Fibroblast of skin of abdomen (primary cell): ENCODE measurements at places on chromosomes 11 and 22.

DNA sequence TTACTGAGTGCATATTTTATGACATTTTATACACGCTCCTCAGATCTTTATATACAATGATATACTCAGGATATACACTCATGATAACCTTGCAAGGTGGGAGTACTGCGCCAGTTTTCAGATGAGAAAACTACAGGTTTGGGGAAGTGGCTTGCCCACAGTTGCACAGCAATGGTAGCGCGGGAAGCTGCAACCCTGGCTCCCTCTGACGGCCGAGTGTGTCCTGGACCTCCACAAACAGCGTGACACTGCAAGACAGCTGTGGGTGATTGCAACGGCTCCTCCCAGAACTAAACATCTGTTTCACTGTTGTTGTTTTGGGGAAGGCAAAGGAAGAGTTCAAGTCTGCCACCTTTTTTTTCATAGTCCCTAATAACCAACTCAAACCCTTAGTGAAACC, 47.0 kb downstream of the PACSIN2 start:
- peak; percentile 31 for DNase-seq

DNA sequence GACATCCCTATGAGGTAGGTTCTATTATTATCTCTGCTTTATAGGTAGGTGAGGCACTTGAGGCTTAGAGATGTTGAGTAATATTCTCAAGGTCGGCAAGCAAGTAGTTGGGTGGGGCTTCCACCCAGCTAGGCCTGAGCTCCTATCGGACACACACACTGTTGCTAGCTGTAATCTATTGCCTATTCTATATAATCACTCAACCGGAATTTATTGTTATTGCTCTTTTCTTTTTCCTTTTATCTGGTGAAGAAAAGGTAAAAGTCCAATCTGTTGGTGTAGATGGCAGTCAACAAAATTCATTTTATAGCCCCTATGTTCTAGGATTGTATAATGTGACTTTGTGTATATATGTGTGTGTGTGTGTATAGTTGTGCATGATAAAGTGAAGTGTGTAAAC, 3.4 kb downstream of the OR9Q2 start:
- no peak for DNase-seq

DNA sequence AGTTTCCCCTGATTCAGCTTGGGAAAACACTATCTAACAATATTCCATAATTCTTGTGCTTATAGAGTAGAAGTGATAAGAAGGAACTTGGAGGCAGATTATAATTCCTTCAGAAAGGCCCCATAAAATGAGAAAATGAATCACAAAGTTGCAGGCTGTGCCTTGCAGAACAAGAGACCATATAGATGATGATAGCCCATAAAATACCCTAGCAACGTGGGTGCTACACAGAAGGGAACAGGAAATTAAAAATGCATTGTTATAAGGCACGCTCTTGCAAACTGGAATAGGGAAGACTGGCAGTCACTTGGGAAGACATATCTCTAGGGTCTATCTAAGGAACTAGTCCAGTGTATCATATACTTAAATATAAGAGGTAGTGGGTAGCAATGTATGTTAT, 67.6 kb downstream of the KIF18A start:
- DNase-seq = no peak

- no peak for DNase-seq
These were observed 9.0 kb upstream of the SPINDOC start for GRCh38 chr11:63804259-63804658.

GRCh38 chr11:72737336-72737735, 14.9 kb downstream of the ARAP1 start:
- no peak for DNase-seq

GRCh38 chr11:68993546-68993945, 12.8 kb upstream of the MRGPRD start:
- no peak for DNase-seq

- DNase-seq = no peak
These were observed 10.4 kb downstream of the SMPD1 start for GRCh38 chr11:6400431-6401345.

DNA sequence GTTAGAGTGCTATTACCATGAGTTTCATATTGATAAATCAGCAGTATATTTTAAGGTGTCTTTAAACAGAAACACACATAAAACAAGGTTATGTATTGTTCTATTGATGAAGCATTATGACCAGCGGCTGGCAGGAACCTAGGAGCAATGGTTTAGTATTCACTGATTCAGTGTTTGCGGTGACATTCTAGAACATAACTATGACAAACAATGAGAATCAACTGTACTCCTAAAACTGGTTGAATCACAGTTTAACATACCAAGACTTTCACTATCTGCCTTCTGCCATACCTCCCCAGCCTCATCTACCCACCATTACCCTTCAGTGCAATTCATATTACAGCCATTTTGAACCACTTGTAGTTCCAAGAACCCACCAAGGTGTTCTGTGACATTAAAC, 8.8 kb downstream of the HOATZ start:
- DNase-seq = no peak

DNA sequence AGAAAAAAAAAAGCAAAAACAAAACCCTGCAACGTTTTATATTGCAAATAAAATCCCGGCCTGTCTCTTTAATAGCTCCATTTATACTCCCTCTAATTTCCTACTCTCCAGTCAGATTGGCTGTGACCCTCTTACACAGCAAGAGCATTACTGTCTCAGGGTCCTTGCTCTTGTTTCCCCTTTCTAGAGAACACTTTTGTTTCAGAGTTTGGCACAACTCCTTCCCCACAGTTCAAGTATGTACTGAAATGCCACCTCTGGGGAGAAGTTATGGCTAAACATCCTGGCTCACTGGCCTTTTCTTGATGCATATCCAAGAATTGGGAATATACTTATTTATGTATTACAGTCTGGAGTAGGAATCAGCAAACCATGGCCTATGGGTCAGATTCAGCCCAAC, 2.6 kb downstream of the CASP12 start:
- no peak for DNase-seq

DNA sequence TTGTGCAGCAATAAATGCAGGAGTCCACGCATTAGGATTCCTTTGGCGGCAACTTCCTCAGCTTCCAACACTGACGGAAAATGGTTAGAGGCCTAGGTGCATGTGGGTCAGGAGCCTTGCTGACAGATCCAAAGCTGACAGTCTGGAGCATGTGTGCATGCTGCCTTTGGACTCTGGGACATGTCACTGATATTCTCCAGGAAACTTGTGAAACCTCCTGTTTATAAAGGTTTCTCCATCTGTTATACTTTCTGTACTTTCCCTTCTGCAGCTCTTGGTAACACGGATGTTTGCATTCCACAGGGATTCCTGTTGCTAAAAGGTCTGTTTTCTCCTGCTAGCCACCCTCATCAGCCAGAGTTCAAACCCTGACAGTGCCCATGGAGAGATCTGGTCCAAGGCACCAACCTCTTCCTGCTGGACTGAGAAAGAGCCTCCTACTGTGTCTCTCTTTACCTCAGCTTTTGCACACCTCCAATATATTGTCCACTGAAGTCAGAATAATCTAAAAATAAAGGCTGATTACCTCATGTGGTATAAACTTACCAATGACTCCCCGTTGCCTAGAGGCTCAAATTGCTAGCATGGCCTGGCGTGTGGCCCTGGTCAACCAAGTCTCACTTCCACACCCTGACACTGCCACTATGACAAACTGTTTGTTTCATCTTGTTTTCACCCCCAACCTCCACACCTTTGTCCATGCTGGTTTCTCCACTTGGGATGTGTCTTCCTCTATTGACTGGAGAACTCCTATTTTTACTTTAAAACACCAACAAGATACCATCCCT, 31.1 kb upstream of the LYVE1 start:
- no peak for DNase-seq

DNA sequence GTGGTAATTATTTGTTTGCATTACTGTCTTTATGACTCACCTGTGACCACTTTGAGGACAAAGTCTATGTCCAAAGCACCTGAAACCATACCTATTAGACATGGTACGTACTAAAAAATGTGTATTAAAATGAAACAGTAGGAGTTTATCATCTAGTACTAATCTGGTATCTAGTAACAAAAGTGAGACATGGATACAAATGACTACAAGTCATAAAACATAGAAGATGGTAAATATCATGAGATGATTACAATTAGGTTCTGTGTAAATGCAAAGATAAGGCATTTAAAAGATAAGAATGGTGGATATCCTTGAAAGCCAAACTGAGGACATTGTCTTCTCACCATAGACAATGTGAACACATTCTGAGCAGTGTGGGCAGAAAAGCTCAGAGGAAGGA, 113.5 kb upstream of the GUCY1A2 start:
- no peak for DNase-seq

DNA sequence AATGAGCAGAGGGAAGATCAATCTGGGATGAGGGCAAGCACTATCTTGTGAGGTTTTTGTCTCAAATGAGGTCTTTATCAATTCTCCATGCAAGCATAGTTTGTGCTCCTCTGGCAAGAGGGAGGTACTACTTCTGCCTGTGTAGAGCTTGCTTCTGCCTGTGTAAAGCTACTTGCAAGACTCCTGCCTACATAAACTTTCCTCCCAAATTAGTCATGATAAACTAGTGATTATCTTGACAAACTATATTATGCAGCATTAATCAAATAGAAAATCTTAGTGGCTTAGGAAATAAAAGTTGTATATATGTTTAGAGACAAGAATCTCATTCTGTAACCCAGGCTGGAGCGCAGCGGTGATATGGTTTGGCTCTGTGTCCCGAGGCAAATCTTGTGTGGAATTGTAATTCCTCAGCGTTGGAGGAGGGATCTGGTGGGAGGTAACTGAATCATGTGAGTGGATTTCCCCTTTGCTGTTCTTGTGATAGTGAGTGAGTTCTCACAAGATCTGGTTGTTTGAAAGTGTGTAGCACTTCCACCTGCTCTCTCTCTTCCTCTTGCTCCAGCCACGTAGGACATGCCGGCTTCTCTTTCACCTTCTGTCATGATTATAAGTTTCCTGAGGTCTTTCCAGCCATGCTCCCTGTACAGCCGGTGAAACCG, 8.0 kb upstream of the MMP10 start:
- DNase-seq = no peak

GRCh38 chr22:33958741-33959140, 38.5 kb upstream of the LARGE1 start:
- no peak for DNase-seq

- DNase-seq = peak; percentile 14
These were observed 53.1 kb upstream of the KCNQ1OT1 start for GRCh38 chr11:2752923-2753322.

DNA sequence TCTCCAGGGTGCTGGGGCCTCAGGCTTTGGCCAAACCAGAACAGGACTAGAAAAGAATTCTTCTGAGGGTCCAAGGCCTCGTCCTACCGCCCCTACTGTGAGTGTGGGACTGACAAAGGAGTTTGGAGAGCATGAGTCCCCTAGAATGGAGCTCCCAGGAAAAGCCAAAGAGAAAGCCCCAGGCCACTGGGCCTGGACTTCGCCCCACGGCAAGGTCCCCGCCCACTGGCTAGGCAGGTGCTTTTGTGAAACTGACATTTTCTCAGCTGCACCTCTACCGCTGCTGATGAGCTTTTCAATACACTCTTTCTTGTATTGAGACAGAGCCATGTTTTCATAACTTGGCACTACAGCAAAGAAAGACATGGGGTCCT, 9.7 kb upstream of the FGF3 start:
- DNase-seq = no peak

DNA sequence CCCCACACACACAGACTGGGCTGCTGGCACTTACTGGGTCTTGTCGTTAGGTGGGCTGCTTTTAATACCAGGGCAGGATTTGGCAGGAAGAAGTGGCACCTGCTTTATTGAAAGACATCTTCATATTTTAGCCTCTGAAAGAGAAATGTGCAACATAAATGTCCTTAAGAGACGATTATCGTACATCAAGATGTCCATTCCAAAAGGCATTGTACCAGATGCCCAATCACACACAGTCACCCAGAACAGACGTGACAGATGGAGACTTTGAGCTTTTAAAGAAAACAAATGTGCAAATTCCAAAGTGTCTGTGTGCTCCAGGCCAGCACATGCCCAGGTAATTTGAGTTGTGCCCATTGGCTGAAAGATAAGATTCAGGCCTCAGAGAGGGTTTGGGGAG, 155.7 kb downstream of the RRAS2 start:
- DNase-seq = no peak

GRCh38 chr22:42969348-42969975, 45.5 kb downstream of the PACSIN2 start:
- DNase-seq = peak; percentile 96

DNA sequence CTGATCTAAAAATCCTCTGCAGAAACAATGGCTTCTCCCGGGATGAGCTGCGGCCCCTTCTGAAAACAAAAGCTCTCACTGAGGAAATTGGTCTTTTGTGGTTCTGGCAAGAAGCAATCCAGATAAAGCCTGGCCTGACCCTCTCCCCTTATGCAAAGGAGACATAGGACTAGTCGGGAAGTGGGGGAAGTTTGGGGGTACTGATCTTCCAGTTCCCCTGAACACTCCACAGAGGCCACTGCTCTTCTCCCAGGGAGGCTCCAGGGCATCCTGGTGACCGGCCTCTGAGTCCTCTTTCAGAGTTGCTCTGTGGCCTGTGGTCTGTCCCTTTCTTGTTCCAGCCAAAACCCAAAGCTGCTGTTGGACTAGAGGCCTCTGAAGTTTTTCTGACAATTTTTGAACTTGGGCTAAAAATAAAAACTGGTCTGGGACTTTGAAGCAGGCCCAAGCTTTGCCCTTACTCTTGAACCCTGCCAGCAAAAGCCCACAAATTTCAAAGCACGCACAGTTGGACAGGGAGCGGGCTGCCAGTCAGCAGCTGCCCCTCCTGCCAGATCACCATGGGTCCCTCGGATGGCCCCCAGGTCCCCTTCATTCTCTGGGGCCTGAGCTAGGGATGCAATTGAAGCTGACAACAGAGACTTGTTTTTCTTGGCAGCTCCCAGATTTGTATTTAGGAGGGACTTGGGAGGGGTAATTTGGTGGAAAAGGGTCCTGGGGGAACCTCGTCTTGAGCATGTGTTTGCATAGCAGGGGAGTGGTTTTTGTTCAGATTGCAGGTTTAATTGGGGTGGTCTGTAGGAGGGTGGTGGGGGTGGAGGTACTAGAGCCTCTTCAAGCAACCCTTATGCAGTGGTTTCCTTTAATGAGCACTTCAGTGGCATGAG, 381.6 kb upstream of the CADM1 start:
- no peak for DNase-seq

- peak; percentile 52 for DNase-seq
These were observed 16.2 kb downstream of the CBL start for GRCh38 chr11:119222308-119222707.

- DNase-seq = no peak
These were observed 2.3 kb upstream of the ADORA2A start for GRCh38 chr22:24424901-24425775.

- peak; percentile 83 for DNase-seq
These were observed 6.9 kb upstream of the GAL start for GRCh38 chr11:68677432-68677831.

GRCh38 chr11:24206030-24206429, 290.8 kb upstream of the LUZP2 start:
- no peak for DNase-seq

GRCh38 chr11:106275151-106275550, 197.7 kb downstream of the AASDHPPT start:
- DNase-seq = no peak

- peak; percentile 70 for DNase-seq
These were observed 21.8 kb upstream of the RRM1 start for GRCh38 chr11:4072668-4073285.

GRCh38 chr22:26432619-26433311, 3.7 kb downstream of the ASPHD2 start:
- no peak for DNase-seq

GRCh38 chr11:118111019-118111743, 24.4 kb upstream of the SMIM35 start:
- DNase-seq = no peak
